ENCODE measurements at places on chromosomes 5 and 9.

DNA sequence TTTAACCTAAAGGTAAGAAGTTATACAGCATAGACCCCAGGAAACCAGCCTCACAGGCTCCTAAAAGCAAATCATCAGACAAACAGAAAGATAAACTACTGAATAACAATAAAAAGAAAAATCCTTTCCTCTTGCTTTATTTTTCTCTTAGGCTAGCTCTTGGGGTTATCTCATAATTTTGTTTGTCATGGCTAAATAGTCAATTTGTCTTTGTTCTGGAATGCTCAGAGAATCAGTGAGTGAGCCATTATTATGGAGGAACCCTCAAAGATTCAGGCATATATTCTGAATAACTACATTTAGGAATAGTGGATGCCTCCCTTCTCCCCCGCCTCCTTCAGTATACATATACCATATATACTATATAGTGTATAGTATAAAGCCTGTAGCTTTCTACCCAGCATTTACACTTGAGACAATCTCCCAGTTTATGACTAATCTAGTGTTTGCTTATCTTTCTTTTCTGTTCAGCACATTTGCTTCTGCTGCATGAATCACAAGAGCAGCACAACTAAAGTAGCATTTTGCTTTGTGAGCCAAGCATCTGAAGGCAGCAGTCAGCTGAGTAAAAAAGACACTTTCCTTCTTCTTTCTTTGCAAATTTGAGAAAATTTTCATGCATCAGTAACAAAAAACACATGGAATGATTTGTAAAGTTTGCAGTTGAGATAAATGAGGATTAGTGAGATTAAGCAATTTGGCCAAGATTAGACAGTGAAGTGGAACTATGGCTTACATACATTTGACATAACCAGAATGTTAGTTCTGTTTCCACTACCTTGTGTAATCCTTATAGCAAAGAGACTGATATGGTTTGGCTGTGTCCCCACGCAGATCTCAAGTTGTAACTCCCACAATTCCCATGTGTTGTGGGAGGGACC is 45.3 kb upstream of the PPP3R2 start:
- DNase-seq, result no peak

DNA sequence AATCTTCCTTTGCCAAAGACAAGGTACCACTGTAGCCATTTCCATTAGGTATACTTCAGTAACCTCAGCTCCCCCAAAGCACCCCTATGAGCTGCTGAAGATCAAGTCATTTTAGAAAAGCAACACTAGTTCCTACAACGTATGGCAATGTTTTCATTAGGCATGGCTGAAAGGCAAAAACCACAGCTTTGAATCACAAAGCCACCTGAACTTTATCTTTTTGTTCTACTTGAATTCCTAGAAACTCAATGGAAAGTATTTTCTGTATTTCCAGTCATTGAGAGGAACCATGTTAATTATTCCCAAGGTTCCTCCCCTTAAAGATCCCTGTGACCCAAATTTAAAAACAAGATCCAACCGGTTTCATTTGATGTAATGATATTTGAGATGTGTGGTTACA is 152.1 kb downstream of the EFNA5 start:
- no peak for DNase-seq

DNA sequence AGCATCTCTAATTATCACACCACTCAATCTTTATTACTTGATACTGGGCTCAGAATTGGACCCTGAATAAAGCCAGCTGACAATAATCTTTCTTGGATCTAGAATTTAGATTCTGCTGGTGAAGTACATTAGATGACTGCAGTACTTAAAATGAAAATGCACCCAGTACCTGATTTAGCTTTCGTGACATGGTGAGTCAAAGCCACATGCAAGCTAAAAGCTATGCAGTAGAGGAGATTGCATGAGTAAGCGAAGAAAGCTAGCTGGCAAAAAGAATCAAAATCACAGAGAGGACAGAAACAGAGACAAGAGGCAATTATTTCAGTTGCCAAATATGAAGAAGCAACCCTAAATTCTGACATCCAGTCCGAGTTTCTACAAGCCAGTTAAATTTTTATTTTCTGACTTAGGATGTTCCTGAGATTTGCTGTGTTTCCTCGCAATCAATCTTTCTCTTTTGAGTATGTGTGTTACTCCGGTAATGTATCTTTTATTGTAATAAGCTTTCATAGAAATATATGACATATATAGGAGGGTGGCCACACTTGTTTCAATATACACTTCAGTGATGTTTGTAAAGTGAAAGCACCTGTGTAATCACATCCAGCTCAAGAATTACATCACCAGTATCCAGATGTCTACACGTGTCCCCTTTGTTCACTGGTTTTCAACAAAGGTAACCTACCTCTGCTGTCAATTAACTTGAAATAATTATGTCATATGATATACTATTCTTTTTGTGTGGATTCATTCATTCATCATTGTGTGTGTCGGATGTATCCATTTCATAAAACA is 101.7 kb downstream of the CDH18 start:
- peak; percentile 47 for DNase-seq

- peak; percentile 5 for DNase-seq
Observed at GRCh38 chr5:71923755-71924154, 183.5 kb upstream of the MAP1B start.

DNA sequence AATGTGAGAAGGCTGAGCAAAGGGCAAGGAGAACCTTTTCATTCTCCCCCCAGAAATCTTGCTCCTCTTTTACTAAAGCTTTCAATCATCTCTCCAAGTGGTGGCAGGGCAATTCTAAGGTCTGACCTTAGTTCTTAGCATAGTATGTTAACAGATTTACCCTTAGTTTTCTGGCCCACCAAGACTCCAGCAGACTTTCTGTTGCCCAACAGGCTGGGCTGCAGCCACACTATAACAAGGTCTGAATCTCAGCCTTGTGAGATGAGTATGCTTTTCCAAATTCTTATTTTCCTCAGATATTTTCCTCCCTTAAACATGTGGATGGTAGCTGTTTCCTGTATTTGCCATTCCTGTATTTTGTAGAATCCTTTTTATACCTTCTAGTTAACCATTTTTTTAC is 69.5 kb downstream of the NIPBL start:
- no peak for DNase-seq

GRCh38 chr5:143755966-143756365 is 56.0 kb upstream of the HMHB1 start:
- no peak for DNase-seq

- no peak for DNase-seq
Observed at GRCh38 chr5:41968153-41968723, 43.2 kb downstream of the FBXO4 start.

GRCh38 chr5:41095324-41096101 is 24.4 kb upstream of the MROH2B start:
- no peak for DNase-seq

DNA sequence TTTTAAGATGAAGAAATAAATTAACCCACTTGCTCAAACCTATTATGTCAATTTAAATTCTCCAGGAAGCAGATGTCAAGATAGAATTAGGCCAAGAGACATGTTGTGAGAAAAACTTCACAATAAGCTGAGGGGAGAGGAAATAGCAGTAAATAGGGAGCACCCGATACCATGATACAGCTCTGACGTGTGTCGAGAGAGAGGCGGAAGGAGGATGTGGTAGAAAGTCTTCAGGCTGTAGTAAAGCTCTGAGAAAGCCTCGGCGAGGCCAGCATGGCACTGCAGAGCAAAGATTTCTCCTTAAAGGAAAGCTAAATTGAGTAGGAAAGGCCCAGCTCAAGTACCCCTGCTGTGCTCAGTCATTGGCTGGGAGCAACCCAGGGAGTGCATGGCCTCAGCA is 6.0 kb upstream of the PUM3 start:
- DNase-seq, result no peak

- DNase-seq, result no peak
Observed at GRCh38 chr5:50576265-50576664, 90.2 kb upstream of the PARP8 start.

GRCh38 chr5:139662617-139663016 is 14.5 kb downstream of the CXXC5 start:
- peak; percentile 61 for DNase-seq

DNA sequence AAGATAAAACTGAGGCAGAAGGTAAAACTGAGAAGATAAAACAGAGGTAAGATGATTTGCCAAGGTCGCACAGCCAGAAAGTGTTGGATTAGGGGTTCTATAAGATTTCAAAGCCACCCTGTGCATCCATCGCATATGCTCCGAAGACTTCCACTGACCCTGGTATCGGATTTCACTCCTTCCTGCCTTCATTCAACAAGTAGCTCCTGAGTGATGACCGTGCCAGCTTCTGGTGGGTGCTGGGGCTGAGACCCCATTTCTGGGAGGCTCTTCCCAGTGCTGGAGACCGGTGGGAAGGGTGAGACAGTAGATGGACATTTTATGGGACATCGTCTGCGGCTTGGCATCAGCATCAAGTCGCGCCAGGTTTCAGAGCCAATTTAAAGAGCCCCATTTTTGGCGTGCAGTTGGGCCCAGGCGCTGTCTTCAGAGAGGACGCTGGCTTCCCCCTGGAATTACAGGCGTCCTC is 53.7 kb upstream of the DAB2IP start:
- DNase-seq, result no peak

DNA sequence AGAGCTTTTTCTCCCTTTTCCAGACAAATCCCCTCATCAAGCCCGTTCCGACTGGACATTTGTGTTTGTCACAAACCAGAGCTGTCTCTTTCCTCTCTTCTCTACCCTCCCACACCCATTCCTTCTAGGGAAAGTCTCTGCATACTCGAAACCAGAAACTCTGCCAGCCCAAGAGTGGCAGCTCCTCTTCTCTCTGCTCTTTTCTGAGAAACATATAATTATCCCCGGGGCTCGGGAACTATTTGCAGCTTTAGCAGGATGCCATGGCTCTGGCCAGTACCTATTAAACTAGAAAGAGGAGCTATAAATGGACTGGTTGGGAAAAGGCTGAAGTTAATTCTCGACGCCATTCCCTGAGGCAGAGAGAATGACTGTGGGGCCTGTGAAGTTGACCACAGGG is 82.6 kb downstream of the SH3PXD2B start:
- DNase-seq, result no peak

DNA sequence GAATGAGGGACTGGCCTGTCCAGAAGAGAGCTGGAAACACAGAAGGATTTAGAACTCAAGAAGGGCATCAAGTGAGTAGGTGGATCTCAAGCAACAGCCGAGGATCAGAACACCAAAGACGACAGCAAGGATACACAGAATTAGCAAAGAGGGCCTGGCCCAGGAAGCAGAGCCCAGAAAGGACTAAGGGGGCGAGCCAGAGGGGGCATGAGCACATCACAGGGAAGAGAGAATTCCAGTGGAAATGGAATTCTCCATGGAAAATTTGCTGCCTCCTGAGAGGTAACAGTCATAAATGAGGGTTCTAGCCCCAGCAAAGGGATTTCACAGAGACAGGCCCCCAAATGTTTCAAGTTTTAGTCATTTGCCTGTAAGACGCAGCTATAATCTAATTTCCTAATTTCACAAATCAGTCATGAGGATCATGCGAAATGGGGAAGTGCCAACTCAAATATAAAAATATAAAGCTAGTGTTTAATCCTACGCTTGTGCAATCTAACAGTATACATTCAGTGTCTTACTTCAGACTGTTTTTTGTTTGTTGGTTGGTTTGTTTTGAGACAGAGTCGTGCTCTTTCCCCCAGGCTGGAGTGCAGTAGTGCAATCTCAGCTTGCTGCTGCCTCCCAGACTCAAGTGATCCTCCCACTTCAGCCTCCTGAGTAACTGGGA is 46.7 kb downstream of the FNBP1 start:
- DNase-seq, result no peak

GRCh38 chr5:35478856-35479682 is 138.6 kb upstream of the SPEF2 start:
- peak; percentile 78 for DNase-seq

DNA sequence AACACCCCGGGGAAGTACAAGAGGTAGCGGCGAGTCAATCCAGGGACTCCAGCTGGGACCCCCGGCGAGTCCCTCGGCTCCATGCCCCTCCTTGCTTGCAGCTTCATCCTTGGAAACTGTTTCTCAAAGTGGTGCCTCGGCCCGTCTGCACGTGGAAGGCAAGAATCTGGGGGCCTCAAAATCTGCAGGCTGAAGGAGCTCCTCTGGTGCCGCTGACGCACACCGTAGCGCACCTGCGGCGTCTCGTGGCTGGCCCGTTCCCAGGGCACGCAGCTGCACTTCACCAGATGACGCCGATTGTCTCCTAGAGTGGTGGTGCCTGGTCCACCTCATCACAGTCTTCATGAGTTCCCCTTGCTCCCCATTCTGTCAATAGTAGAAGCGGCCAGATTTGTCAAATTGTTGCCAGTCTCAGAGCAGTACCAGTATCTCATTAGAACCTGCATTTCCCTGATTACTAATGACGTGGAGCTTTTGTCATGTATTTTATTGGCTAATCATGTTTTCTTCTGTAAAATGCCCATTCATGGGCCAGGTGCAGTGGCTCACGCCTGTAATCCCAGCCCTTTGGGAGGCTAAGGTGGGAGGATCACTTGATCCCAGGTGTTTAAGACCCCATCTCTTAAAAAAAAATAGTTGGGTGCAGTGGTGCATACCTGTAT is 38.6 kb downstream of the GTF3C4 start:
- no peak for DNase-seq

- no peak for DNase-seq
Observed at GRCh38 chr9:16579872-16580432, 290.5 kb downstream of the BNC2 start.
